ENCODE measurements at places on chromosomes 2 and 18. TPM values are rescaled to one million over a fixed set of nuclear protein-coding genes. Genes with fewer than 3 reads are reported as not detected.

Gene IL36B
- not detected for total RNA-seq

Gene DRC1
- total RNA-seq, result 0.31 TPM

Gene GRHL1
- 1.0 TPM for total RNA-seq

Gene G6PC2
- not detected for total RNA-seq

Gene CCDC74B
- total RNA-seq, result 1.5 TPM

Gene NT5DC4
- not detected for total RNA-seq
